Activated CD4-positive, CD25-positive, alpha-beta regulatory T cell (primary cell): ENCODE measurements at places on chromosomes 2 and 18.

DNA sequence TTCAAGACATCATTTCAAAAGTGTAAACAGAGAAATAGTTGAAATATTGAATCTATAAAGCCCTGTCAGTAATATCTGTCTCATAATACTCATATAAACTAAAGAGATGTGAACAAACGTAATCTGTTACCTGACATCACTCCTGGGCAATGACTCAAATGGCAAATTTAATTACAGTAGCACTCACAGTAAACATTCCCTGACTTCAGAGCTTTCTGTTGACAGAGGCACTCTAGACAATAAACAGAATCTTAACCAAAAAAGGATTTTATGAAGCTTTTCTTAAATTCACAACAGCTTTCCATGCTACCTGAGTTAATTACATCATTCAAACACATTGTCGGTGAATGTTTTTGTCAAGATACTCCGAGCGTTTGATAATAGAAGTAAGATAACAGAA is 128.1 kb upstream of the PDE1A start:
- no peak for DNase-seq

- DNase-seq, result no peak
Observed at GRCh38 chr2:239389414-239390329, 11.1 kb downstream of the HDAC4 start.

- DNase-seq, result no peak
Observed at GRCh38 chr2:214135966-214136365, 274.9 kb upstream of the VWC2L start.

- DNase-seq, result no peak
Observed at GRCh38 chr2:235685024-235685721, 191.3 kb downstream of the AGAP1 start.

GRCh38 chr18:58249712-58250111 is 205.7 kb downstream of the NEDD4L start:
- DNase-seq, result no peak

DNA sequence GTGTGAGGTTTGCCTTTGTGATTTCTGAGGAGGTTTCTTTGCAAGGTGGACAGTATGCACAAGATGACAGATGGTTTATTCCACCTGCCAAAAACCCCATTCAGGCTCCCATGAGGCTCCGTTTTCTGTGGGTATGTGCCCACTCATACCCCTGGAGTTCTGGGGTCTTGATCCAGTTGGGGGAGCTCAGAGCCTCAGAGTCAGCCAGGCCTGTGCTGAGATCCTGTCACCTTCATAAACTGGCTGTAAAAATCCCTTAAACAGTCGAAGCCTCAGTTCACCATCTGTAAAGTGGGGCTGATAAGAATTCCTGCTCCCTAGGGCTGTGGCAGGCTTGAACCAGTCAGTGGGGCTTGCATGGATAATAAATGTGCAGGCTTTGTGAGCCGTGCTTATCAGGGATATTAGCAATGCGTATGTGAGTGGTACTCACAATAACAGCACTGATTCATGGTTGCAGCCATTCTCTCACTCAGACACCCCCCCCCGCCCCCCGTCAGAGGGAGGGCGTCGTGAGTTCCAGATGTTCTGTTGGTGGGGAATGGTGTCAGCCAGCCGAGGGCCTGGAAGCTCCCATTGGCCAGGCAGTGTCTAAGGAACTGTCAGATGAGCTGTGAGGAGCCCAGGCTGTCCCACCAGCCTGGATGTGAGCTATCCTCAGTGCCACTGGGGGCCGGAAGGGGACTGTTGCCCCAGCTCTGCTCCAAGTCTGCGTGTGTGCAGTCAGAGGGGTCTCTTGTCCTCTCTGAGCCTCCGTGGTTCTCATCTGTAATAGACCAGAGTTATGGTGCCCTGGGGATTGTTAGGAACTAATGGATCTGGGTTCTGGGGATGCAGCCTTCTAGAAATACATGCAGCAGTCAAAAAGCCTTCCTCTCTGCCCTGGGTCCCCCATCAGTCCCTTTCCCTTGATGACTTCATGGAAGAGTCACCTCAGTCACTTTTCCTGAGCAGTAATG is 51.7 kb downstream of the KCNIP3 start:
- no peak for DNase-seq

DNA sequence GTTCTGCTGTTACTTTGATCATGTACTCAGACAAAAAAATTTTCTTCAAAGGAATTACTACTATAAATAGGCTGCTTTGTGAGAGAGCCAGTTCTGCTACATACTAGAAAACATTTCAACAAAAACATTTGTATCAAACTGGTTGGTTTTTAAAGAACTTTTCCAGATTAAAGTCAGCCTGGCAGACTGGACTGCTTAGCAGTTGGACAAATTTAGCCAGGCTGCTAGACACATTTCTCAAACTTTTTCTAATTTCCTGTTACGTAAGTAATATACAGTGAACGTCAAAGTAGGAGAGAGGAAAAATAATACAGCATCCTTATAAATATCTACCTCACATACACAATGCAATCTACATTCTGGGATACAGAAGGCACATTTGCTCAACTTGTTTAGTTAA is 109.5 kb downstream of the SP3 start:
- DNase-seq, result no peak

DNA sequence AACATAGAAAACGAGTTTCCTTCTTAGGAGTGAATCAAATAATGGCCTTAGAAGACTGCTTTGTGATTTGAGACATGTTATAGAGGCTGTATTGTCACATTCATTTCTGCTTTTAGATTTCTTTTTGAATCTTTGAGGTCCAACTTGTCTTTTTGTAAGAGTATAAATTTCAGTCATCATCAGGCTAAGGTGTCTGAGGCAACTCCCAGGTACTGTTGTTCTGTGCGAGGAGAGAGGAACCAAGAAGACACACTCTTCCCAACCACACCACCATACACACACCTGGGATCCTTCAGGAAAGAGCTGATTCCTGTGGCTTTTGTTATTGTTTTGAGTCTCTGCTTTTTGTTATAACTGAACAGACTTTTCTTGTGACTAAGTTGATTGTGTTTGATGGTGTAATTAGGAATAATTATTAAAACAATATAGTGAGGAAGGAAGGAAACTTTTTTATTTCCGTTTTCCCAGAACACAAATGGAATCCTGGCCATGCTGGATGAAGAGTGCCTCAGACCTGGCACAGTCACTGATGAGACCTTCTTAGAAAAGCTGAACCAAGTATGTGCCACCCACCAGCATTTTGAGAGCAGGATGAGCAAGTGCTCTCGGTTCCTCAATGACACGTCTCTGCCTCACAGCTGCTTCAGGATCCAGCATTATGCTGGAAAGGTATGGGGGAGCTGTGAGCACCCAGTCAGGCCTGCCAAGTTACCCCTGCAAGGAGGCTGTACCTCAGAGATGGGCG is 140.4 kb downstream of the MYO1B start:
- no peak for DNase-seq

DNA sequence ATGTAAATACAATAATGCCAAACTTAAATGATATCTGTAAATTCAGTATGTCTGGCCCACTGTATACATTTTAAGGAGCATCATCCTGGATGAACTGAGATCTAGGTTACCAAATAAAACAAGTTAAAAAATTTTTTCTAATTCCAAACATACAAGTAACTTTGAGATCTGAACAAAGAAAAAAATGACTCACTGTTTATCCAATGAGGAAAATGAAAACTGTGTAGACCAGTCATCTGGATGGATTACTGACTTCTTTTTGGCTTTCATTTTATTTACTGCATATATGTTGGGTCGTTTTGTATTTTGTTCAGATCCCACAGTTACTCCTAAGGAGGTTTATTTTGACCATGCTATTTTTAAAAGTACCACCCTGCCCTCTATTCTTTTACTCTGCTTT is 189.8 kb downstream of the RBM43 start:
- DNase-seq, result no peak

DNA sequence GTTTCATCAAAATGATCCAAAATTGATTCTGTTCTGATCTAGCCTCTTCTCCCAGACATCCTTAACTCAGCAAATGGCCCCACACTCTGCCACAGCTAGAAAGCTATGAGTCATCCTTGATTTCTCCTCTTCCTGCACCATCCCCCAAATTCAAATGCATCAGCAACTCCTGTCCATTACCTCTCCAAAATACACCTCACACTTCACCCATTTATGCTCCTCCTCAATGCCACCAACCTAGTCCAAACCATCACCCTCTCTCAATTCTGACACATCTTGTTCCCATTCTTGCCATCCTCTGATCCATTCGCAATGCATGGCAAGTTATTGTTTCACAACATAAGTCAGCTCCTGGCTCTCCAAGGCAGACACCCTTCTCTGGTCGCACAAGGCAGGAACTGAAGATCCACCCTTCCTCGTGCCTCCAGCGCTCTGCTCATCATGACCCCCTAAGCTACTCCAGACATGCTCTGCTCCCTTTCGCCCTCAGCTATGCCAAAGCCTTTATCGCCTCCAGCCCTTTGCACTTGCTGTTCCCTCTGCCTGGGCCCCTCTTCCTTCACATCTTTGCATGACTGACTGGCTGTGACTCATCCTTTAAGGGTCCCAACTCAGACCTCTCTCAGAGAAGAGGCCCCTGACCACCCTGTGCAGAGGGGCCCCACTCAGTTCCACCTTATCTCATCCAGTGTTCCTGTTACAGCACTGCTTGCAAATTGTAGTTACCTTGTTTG is 83.6 kb downstream of the MREG start:
- DNase-seq, result no peak

DNA sequence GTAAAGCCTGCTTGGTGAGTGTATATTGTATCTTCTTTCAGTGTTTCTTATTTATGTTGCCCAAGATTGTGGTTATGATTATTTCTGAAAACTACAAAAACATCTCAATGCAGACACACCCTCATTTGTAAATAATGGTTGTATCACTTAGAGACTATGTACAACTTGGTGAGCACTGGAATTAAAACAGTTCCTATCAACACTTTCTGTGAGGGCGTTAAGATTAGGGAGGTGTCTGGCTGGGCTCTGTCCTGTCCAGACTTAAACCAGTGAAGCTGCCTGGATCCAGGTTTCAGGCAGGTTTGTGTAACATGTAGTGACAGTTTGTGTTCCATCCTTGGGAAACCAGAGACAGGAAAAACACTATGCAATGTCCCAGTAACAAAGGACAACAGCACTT is 49.7 kb downstream of the CTAGE1 start:
- no peak for DNase-seq

DNA sequence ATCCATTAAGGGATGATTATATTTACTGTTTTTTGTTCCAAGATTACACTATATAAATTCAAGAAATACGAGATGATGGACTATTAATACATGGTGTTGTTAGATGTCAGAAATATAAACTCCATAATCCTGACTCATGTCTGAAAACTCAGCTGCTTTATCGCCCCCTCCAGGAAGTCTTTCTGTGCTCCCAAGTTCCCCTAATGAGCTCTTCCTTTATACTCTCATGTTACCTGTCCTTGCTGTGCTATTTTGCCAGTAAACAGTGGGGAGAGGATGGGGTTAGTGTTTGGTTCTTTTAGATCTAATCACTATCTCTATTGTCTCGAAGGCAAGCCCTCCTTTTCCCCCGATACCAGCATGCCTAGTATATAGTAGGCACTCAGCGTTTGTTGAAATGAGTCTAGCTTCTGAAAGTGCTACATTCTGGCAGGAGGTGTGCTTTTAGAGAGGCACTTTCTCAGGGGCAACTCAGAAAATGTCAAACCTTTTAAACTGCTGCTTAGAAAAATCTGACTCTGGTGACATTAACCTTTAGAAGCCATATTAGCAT is 21.4 kb upstream of the BARD1 start:
- DNase-seq, result no peak

DNA sequence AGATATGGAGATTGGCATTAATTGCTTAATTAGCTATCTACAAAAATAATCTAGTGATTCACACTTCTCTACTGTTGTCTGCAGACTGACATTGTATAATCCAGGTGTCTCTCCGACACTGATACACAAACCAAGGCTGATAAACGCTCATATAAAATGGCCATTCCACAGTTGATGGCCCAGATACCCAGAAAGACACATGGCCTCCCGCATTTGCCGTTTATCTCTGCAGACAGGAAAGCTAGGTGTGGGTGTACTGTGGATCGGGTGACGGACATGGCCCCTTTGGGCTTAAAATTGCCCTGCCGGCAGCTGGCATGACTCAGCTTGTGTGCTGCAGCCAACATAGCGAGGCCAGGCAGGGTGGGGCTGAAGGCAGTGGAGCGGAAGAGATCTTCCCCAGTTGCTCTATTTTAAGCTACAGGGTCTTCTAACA is 18.5 kb downstream of the PMAIP1 start:
- no peak for DNase-seq

GRCh38 chr2:15367715-15368114 is 193.4 kb downstream of the NBAS start:
- DNase-seq, result no peak

GRCh38 chr2:104430359-104430740 is 423.6 kb upstream of the POU3F3 start:
- DNase-seq, result no peak

DNA sequence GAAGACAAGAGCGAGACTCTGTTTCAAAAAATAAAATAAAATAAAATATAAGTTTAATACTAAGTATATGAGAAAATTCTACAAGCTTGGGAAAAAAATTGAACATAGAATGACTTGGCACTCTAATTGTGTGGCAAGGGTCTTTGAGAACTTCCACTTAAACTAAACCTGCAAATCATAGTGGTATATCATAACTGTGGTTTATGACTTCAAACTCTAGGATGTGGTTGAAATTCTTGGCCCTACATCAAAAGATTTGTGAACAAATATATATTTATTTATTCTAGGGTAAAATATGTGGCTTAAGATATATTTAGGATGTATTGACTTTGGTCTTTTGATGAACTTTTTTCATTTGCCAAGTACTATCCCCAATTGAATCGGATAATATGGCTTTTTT is 3.1 kb upstream of the FAM171B start:
- no peak for DNase-seq

- no peak for DNase-seq
Observed at GRCh38 chr2:120036145-120036544, 23.3 kb downstream of the EPB41L5 start.

DNA sequence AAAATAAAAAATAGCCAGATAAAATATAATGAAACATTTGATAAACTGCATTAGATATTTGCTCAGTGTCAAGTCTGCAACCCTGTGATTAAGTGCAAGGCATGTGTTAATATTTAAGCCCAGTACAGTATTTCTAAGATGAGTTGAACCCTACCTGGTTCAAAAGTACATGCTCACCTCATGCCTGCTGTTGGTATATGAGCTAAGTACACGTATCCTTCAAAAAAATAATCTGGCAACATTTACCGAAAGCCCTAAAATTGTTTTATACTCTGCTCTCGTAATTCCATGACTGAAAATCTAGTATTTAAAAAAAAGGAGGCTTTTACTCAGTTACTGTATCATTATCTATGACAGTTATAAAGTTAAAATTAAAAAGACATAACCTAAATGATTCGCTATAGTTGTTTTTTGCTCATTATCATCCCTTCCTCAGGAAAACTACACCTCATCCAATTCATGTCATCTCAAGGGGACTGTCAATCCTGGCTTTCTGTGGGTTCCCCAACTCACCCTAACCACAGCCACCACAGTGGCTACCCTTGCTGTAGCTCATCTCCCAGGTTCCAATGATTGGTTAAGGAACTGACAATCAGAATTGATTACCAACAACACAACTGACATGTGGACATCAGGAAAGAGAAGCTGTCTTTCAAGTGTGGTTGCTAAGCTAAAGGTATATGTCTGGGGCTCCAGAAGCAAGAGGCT is 10.6 kb downstream of the TLK1 start:
- DNase-seq, result no peak
